ENCODE measurements at places on chromosomes 1 and 21.
A peak's percentile ranks its signal among the peaks of the same experiment; 100 is the strongest.

DNA sequence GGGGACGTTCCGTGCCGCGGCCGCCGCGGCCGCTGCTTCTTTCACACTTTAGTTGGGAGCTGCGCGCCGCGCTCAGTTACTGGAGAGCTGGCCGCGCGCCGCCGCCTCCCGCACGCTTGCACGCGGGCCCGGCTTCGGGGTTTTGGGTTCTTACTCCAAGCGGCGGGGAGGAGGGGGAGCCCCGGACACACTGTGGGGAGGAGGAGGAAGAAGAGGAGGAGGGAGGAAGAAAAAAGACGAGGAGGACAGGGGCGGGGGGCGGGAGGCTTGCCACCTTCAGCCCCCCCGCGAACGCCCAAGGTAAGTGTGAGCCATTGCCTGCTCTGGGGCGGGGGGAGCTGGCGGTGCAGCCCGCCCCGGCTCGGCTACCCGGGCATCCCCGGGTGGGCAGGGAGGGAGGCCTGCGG lies 243 bp downstream of the C1orf21 start:
- DNase-seq, result no peak

DNA sequence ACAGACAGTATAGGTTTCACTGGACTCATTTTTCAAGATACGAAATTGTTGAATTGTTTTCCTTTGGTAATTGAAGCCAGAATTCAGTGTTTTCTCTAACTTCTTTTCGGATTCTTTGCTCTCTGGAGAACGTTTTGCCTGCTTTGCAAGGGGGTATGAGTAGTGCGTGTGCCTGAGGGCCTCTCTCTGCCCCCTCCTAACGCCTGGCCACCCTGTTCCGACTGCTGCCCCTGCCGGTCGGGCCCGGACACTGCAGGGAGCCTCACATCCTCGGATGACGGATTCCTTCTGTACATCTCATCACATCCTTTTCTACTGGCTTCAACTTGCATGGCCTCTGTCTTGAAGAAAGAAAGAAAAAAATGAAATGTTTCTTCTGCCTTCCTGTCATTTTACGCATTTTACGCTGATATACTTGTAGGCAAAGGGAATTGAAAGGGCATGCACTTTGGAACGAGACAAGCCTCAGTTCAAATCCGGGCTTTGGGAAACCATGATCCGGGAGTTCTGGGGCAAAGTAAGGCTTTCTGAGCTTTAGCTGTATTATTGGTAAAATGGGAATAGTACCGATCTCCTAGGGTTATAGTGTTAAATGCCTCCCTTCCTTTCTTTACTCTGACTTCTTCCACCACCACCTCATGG lies 65.1 kb downstream of the DISC1 start:
- DNase-seq, result no peak

DNA sequence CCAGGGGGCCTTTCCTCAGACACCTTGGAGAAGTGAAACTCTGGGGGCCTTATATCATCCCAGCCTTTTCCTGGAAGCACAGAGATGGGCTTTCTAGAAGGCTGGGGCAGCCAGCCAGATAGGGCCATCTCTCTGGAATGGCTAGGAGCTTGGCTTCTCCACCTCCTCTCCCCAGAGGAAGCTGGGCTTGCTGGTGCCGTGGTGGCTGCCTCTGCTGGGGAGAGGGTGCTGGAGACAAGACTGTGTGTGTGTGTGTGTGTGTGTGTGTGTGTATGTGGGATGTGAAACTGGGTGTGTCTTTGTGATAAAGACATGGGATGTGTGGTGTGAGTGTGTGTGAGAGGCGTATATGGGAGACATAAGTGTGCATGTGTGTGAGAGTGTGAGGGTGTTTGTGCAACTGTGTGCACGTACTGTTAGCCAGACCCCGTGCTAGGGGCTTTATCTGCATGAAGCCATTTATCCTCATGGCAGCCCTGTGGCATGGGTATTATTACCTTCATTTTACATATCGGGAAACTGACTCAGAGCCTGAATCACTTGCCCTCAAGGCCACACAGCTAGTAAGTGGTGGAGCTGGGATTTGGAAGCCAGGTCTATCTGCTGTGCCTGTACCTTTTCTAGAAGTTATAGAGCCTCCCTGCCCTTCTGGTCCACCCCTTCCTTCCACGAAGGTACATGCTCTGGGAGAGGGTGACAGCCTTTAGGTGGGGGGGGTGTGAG lies 44.2 kb downstream of the PTPRU start:
- no peak for DNase-seq

DNA sequence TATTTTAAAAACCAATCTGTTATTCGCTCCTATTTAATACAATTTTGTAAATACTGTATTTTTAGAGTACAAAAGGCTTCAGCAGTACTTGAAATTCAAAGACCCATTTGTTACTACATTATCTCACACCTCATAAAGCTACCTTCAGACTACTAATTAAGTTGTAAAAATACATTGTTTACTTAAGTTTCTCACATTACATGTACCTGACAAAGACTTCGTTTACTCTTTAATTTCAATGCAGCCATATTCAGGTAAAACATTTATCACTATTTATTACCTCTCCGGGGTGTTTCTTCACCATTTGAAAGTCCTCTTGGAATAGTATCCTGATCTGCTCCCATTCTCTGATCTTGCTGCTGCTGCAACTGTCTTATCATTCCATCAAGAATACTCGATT lies 55.2 kb downstream of the BRWD1 start:
- DNase-seq, result no peak

- DNase-seq, result peak; percentile 54
Measured at GRCh38 chr1:231866392-231867331, 240.1 kb downstream of the DISC1 start.

GRCh38 chr1:195188821-195189220 lies 1419.4 kb downstream of the KCNT2 start:
- DNase-seq, result no peak
